ENCODE measurements at places on chromosomes 16 and 17. TPM values are rescaled to one million over a fixed set of nuclear protein-coding genes. Genes with fewer than 3 reads are reported as not detected.

Gene PRAC1
- total RNA-seq = not detected

Gene KRTAP9-8
- total RNA-seq = not detected

Gene TMC7
- 1.5 TPM for total RNA-seq

Gene ADAD2
- not detected for total RNA-seq

Gene CIBAR2
- total RNA-seq = not detected

Gene GRN
- total RNA-seq = 75.3 TPM

Data from K562 (cell line).